A549 treated with DMSO at 1 μM for 4 hours (cell line): ENCODE measurements at places on chromosomes 2 and 18. TPM values are rescaled to one million over a fixed set of nuclear protein-coding genes. Genes with fewer than 3 reads are reported as not detected.

The RAX gene
- not detected in 5 replicates for total RNA-seq

The INO80B gene
- 39.5 to 51.7 TPM (median 48.4 TPM) in 5 replicates for total RNA-seq

The UGT1A6 gene
- 1.1 to 1.3 TPM (median 1.3 TPM) in 5 replicates for total RNA-seq

The SRD5A2 gene
- 0.02 to 0.04 TPM (median 0.03 TPM) in 4 of 5 replicates, not detected in the other for total RNA-seq

The B4GALT6 gene
- 7.2 to 9.8 TPM (median 9.5 TPM) in 5 replicates for total RNA-seq

The LAMA3 gene
- 29.5 to 44.3 TPM (median 41.7 TPM) in 5 replicates for total RNA-seq

The LOXL3 gene
- total RNA-seq, result 0.25 to 0.55 TPM (median 0.40 TPM) in 5 replicates

The AQP4 gene
- 0.06 TPM in 1 of 5 replicates, not detected in the others for total RNA-seq

The FAM237A gene
- not detected in 5 replicates for total RNA-seq

The MARCO gene
- 0.05 to 0.12 TPM (median 0.08 TPM) in 4 of 5 replicates, not detected in the other for total RNA-seq

The IL1RN gene
- 0.29 to 0.43 TPM (median 0.34 TPM) in 5 replicates for total RNA-seq

The IL36A gene
- not detected in 5 replicates for total RNA-seq

The GAL3ST2 gene
- total RNA-seq, result 0.23 to 0.40 TPM (median 0.34 TPM) in 4 of 5 replicates, not detected in the other

The HOXD9 gene
- 0.99 to 2.1 TPM (median 1.3 TPM) in 5 replicates for total RNA-seq

The TWIST2 gene
- total RNA-seq, result 10.1 to 20.6 TPM (median 18.8 TPM) in 5 replicates

The FABP1 gene
- not detected in 5 replicates for total RNA-seq

The CCL20 gene
- 2.3 to 7.2 TPM (median 3.2 TPM) in 5 replicates for total RNA-seq

The DBI gene
- total RNA-seq, result 376 to 494 TPM (median 393 TPM) in 5 replicates

The CSRNP3 gene
- not detected in 5 replicates for total RNA-seq

The PLGLB2 gene
- total RNA-seq, result 0.29 to 0.49 TPM (median 0.45 TPM) in 5 replicates

The SLC11A1 gene
- 0.15 to 0.28 TPM (median 0.19 TPM) in 5 replicates for total RNA-seq

The AMER3 gene
- not detected in 5 replicates for total RNA-seq

The KIF5C gene
- 0.29 to 0.60 TPM (median 0.36 TPM) in 5 replicates for total RNA-seq

The RPE gene
- 58.9 to 69.4 TPM (median 68.0 TPM) in 5 replicates for total RNA-seq

The OSR1 gene
- total RNA-seq, result 4.9 to 9.0 TPM (median 5.3 TPM) in 5 replicates
